ENCODE measurements at places on chromosomes 7 and 10.
A peak's percentile ranks its signal among the peaks of the same experiment; 100 is the strongest.

DNA sequence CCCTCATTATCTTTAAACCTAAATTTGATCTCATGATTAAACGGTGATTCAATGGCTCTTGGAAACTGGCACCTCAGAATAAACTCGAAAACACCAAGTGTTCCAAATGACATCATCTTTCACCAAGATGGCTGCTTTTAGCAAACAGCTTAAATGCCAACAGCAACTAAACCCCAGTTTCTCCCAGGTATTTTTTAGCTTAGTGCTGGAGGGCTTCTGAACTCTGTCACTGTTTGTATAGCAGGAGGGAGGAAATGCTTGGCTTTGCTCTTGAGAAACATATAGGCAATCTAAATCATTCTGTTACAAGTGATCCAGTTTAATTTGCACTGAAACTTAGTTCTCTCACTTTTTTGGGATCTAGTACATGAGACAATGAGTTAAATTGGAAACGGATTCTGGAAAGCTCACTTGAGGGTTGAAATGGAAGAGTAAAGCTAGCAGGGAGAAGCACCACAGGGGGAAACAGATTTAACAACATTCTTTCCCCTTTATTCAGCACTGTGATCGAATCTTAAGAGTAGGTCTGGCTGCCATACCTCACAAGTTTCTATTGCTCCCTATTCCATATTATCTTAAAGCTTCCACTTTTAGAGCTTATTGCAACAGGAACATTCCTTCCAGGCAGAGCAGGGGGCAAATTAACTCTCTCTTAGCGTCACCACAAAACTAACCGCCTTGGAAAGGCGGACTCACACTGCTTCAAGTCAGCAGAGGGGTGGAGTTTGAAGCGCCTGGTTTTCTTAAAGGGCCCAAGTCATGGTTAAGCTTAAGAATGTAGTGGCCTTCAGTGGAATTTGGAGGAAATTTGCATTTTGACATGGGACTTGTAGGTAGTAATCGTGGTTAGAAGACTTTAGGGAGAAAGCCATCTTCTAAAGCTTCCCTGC lies 1.8 kb upstream of the CCDC6 start:
- DNase-seq: peak; percentile 82

DNA sequence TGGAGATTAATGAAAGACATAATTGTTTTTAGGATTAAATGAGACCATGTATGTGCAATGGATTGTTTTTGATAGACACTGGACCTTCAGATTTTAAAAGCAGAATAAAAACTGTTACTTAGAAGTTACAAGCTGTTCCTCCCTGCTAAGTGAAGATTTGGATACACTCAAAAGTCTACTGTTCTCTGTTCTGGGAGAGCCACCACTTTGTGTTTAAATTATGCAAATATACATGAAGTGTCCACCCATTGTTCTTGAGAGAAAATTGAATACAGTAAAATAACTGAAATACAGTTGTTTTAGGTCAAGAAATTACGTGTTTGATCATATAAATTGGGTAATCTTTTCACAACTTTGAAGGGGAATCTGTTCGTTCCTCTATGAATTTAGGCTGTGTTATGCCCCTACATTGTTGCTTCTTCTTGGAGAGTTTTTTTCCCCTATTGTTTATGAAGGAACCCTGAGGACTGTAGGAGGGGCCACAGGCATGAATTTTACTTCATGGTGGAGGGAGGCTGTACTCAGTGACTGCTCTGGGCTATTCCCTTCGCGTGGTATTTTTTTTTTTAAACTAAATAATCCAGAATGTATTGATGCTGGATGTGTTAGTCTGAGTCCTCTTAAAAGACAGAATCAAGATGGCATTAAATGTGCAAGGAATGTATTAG lies 18.6 kb upstream of the VCL start:
- no peak for DNase-seq

GRCh38 chr7:7207876-7208275 lies 25.5 kb downstream of the C1GALT1 start:
- DNase-seq: peak; percentile 53

GRCh38 chr10:5625992-5626777 lies 40.2 kb downstream of the ASB13 start:
- no peak for DNase-seq

GRCh38 chr7:111605246-111605645 lies 43.0 kb upstream of the IMMP2L start:
- DNase-seq: no peak

DNA sequence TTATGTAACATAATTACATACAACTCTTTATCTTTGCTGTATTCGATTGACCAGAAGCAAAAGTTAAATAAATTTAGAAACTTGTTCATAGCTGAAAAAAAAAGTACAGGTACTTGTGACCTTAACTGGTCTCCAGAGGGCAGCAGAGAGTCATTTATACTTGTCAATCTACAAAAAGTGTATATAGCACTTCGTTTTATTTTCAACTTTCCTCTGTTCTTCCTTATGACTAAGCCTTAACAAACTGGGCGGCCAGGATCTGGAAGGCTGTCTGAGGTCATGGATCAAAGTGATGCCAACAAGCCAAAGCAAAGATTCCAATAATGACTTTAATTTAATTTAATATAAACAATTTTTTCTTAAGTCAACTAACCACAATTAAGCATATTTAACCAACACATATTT lies 29.8 kb downstream of the C10orf67 start:
- peak; percentile 90 for DNase-seq

DNA sequence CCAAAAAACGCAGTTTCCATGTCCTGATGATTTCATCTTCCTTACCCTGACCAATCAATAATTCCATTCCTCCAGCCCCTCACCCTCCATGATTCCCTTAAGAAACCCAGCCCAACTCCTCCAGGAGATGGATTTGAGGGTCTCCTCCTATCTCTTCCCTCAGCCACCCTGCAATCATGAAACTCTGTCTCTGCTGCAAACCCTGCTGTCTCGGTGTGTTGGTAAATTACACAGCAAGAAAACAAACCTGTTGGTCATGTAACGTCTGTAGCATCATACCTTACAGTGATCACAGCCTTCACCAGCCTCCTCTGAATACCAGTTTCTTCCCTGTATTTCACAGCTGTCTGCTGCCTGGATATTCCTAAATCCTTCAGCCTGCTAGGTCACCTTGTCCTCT lies 300.7 kb upstream of the NEBL start:
- no peak for DNase-seq

DNA sequence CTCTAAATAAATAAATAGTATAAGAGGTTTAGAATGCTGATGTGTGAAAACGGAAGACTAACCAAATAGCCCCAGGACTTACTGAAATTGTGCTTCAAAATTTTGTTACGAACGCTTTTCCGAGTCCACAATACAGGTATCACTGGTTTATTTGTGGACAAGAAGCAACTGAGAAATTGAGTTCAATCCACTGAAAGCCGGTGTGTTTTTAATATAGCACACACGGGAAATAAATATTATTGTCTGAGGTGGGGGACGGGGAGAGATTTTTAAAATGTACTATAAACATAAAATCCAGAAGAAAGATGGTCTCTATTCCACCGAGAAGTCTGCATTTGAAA lies 598 bp downstream of the SLC16A12 start:
- DNase-seq: no peak

- peak; percentile 18 for DNase-seq
These were observed 631 bp downstream of the HPS6 start for GRCh38 chr10:102065561-102066398.

DNA sequence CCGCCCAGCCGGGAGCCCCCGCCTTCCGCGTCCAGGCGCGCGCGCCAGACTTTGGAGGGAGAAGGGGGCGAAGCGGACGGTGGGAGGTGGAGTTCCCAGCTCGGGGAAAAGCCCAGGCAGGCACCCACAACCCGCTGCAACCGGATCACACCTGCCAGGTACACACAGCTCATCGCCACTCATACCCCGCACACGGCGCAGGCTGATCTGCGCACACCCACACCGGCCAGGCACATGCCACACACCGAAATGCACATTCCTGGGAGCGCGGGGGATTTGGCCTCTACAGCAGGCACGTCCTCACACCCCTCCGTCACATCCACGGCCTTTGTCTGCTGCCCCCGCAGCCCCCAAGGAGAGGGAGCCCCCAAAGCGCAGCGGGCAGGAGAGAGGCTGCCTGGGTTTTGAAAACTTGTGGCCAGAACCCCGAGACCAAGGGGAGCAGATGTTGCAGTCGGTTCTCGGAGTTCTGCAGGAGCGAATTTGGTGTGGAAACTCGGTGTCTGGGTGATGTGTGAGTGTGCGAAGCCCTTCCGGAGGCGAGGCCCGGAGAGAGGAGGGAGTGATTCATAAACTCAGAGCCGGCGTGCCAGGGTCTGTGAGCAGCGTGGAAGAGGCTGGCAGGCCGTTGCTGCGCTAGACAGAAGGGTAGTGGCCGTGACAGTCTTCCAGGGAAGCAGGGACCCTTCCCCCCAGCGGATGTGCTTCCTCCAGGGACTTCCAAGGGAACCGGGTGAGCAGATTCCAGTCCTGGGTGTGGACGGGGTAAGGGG lies 734 bp downstream of the CHST3 start:
- DNase-seq: peak; percentile 67

- no peak for DNase-seq
These were observed 36.6 kb downstream of the GTF2IRD1 start for GRCh38 chr7:74489997-74490945.

GRCh38 chr7:154769527-154769926 lies 233.4 kb downstream of the PAXIP1 start:
- no peak for DNase-seq

GRCh38 chr10:63206576-63206975 lies 73.4 kb downstream of the NRBF2 start:
- no peak for DNase-seq

GRCh38 chr10:29583674-29584073 lies 51.1 kb downstream of the SVIL start:
- DNase-seq: no peak

DNA sequence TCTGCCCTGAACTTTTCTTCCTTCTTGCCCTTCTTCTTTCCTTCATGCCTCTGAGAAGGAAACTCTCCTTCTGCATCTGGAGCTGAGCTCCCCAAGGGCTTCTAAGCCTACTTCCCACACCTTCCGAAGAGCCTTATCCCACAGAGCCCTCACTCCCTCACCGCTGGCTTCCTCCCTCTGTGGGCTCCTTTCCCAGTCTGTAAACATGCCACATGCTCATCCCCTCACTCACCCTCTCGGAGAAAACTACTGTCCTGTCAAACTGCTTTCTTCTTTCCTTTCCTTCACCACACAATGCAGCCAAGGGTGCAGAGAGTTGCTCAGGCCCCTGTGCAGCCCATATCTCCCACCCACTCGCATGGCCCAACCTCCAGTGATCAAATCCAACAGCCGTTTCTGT lies 18.1 kb downstream of the ANKRD16 start:
- DNase-seq: no peak

DNA sequence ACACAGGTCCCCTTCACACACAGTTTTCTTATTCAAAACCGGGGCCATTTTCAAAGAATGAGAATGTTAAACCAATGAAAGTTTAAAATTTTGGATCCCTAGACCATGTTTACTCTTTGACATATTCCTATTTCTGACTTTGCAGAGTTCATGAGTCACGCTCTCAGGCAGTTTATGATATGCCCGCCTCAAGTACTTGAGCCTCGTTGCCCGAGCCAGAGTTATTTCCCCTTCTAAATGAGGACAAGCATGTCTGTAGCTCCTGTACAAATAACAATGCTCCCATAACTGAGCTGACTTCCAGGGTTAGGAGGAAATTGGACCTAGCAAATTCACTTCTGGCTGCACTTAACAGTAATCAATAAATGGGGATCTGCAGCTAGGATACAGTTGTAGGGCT lies 87.9 kb upstream of the PDE1C start:
- no peak for DNase-seq

- DNase-seq: peak; percentile 17
These were observed 61.9 kb downstream of the CACUL1 start for GRCh38 chr10:118692872-118693271.

DNA sequence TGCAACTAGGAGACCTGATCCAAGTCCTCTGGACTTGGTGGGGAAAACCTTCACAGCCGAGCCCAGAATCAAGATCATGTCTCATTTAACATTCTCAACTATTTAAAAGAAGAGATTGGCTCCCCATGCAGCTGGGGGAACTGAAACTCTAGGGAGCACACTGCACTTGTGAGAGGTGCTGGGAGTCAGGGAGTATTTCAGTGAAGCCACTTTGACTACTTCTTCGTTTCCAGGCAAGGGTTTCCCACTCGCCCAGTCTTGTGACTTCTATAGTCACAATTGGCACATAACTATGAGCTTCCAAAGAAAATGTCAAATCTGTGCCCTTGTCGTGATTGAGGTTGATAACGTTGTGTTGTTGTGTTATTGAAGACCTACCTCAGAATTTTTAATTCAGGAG lies 62.9 kb downstream of the AKR1B1 start:
- no peak for DNase-seq

DNA sequence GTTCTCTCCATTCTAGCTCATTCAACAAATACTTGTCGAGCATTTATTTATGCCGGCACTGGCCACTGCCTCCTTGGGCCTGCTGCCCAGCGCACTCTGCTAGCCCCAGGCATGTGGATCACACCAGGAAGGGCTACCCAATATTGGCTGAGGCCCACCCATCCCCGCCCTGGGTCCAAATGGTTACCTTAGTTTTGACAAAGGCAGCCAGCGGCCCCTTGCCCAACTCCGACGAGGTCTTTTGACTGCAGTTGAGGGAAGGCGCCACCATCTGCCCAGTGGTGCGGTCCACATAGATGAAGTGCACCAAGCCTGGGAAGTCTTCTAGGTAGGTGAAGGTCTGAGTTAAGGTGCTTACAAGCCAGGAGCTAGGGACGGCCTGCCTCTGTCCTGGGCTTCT lies 7.2 kb upstream of the PYROXD2 start:
- DNase-seq: no peak

- DNase-seq: no peak
These were observed 6.6 kb upstream of the FEZF1 start for GRCh38 chr7:122311050-122311700.

- DNase-seq: no peak
These were observed 30.5 kb upstream of the SLC18A3 start for GRCh38 chr10:49579621-49580020.

DNA sequence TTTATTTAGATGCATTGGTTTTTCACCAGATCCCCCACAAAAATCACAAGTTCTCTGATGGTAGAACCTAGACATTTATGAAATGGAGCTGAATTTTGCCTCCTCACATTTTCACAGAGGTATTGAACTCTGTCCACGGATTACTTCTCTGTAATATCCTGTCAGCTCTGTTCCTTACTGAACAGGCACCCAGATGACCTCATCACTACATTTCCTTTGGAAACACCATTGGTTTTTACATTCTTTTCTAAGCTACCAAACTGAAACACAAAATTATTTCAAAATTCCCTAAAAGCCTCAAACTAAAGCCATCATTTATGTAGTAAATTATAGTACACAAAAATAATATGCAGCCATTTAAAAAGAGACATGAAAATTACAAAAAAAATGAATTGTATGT lies 98.3 kb upstream of the KCNIP2 start:
- DNase-seq: no peak

Measured in MCF 10A (cell line).